GOT3 (cell line): ENCODE measurements at places on chromosomes 2 and 18.

GRCh38 chr2:64700133-64700809 lies 46.6 kb upstream of the SERTAD2 start:
- no peak for DNase-seq

DNA sequence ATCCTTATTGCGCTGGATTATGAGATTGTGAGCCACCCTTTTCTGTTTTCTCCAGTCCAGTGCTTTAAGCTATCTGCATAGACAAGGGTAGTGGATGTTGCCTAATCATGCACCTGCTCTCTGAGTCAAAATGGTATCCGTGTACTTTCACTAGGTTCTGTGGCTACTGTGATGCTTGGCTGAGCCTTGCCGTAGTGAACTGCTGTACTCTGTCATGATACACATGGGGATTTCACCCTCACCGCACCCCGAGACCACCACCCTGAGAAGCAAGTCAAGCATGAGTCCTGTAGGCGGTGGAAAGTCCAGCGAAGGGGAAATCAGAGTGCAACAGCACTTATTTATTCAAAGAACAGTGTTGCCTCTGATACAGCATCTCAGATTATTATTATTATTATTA lies 55.0 kb downstream of the ARHGAP25 start:
- DNase-seq, result no peak

DNA sequence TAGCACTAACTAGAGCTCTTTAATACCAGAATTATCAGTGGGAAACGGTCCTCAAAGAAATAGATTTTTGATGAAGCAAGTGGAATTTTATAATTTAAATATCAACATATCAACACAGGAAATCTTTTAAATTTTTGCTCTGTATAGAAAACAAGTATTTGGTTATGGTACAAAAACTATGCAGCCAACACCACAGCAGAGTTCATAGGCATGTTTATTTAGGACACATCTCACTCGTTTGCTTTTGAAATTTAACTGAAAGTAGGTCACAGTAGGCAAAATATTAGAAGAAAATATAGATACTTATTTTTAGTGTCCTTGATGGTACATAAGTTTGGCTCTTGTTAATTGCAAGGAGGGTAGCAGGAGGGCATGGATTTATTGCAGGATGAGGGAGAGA lies 34.3 kb upstream of the TANC1 start:
- DNase-seq, result no peak

DNA sequence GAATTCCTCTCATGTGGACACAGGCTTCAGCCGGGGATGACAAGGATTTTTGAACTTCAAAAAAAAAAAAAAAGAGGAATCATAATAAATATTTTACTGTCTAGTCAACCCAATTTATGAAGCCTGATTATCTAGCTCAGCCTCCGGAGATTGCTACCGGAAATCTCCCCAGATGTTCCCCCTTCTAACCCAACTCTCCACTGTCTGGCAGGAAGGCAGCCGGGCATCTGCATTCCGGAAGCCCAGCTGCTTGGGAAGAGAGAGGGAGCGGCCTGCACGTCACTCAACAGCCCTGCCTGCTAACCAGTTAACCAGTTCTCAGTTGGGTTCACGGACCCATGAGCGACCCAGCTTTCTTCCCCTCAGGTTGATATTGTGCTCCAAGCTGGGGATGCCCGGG lies 87.2 kb upstream of the POU3F3 start:
- DNase-seq, result no peak

GRCh38 chr2:105909215-105909614 lies 164.5 kb downstream of the NCK2 start:
- no peak for DNase-seq
